ENCODE measurements at places on chromosomes 13 and 19. TPM values are rescaled to one million over a fixed set of nuclear protein-coding genes. Genes with fewer than 3 reads are reported as not detected.
A peak's percentile ranks its signal among the peaks of the same experiment; 100 is the strongest.

Gene CCDC169
- 5.1 TPM for polyA plus RNA-seq

Gene PSG7
- not detected for polyA plus RNA-seq

Gene DLL3
- polyA plus RNA-seq, result 0.96 TPM

Gene ZNF555
- 15.1 TPM for polyA plus RNA-seq

Gene KLK15
- not detected for polyA plus RNA-seq

Gene KIR2DL1
- polyA plus RNA-seq, result not detected

Gene AMER2
- 0.31 TPM for polyA plus RNA-seq

Gene FFAR2
- polyA plus RNA-seq, result 0.41 TPM

Gene EXOC3L2
- polyA plus RNA-seq, result 13.7 TPM

Gene CEACAM1
- 17.6 TPM for polyA plus RNA-seq

DNA sequence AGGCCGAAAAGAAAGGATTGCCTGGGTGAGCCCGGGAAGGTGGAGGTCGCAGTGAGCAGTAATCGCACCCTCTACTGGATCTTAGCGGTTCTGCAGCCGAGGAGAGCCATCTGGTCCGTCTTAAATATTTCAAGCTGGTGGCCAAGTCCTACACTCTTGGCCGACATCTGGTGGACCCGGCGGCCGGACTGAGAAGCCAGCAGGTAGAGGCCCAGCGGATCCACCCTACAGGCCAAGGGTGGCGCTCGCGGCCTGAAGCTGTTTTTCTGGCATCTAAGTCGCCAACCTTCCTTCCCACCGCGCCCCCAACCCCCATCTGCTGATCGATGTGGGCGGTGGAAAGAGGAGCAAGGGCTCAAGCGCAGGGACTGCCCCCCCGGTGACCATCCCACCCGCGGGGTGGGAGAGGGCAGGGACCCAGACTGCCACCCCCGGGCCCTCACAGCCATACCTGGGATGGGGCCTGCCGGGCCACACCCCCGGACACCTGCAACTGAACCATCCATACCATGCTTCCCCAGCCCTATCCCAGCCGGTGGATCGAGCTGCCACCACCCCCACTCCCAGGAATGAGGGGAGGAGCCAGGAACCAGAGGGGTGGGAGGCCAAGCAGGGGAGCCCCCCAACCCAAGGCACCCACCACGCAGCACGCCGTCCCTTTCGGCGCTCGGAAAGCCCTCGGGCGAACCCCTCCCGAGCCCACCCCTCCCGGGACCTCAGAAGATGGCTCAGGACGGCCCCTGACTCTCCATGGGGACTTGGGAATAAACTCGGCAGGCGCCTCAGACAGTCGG is 46.3 kb upstream of the ZNF730 start:
- DNase-seq, result peak; percentile 69

DNA sequence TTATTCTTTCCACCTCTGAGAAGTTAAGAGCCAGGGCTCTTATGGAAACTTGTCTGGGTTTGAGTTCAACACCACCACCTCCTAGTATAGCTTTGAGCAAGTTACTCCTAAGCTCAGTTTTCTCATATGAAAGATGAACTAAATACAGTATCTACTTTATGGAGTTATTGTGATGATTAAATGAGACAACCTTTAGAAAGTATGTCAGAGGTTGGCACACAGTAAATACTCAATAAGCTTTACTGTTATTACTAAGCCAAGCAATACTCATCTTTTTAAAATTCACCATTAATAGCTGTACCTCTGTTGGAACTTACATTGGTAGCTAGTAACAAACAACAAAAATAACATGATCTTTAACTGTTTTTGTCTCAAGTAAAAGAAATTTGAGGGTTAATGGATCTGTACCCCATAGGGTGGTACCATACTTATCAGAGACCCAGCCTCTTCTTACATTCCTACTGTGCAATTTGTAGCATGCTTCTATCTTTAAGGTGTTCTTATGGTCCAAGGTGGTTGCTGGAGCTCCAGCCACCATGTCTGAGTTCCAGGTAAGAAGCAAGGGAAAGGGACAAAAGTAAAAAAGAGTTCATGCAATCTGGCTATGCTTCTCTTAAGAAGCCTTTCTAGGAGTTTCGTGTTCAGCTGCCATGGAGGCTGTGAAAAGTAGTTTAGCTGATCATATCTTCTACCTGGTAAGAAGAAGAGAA is 24.1 kb upstream of the NDFIP2 start:
- DNase-seq, result no peak

DNA sequence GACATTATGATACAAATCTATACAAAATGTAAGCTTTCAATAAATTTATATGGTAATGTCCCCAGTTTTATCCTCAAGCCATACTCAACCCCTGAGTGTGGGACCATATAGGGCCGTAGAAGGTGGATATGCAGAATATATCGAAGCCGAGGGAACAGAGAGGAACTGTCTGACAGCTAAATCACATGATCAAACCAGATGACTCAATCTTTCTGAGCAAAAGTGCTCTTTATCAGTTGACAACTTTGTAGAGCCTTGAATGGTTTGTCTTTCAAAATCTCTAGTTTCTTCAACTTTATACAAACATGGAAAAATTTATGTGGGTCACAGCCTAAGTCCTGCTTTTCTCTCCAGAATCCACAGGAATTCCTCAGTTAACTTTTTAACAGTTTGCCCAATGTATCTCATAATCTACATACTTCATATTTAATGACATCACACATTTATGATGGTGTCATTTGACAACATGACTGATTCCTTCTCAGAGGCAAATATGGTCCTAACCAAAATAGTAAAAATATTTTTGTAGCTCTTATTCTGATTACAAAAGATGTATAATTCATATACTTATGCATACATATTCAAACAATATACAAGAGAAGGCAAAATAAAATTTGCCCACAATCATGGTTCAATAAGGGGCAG is 673.0 kb upstream of the GPC6 start:
- no peak for DNase-seq

- no peak for DNase-seq
Observed at GRCh38 chr19:28213470-28214082, 999.4 kb downstream of the UQCRFS1 start.

GRCh38 chr19:49983645-49984229 is 22.8 kb upstream of the SIGLEC11 start:
- DNase-seq, result peak; percentile 15

GRCh38 chr13:111876506-111876905 is 190.4 kb upstream of the SOX1 start:
- DNase-seq, result no peak

GRCh38 chr19:33676999-33677665 is 55.4 kb downstream of the CHST8 start:
- no peak for DNase-seq

- DNase-seq, result no peak
Observed at GRCh38 chr13:51500687-51501086, 47.9 kb upstream of the INTS6 start.

- no peak for DNase-seq
Observed at GRCh38 chr13:31826521-31826920, 87.2 kb downstream of the RXFP2 start.

DNA sequence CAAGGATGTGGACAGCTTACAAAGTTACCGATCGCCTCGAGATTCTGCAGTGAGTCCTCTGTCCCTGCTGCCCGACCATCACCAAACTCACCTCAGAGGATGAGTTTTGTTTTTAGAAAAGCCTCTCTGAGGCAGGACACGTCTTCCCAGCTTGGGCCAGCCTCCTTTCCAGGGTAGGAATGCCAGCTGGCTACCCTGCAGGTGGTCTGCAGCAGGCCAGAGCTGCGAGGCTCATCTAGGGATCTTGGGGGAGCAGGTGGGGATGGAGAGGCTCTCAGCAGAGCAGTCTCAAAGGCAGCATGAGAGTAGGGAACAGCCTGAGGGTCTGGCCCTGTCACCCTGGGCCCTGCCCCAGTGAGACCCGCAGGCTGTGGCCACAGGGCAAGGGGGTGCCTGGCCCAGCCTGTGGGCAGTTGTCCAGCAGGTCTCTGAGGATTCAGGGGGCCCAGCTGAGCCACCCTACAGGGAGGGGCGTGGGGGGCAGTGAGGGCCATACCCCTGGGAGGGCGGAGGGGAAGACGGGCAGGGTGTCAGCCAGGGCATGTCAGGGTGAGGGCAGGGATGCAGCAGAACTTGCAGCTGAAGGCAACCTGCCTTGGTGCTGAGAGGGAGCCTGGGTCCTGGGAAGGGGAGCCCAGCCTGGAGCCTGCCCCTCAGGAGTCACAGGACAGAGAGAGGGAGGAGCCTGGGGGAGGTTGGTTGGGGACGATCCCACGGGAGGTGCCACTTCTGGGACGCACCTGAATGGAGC is 57.3 kb upstream of the TPM4 start:
- no peak for DNase-seq

DNA sequence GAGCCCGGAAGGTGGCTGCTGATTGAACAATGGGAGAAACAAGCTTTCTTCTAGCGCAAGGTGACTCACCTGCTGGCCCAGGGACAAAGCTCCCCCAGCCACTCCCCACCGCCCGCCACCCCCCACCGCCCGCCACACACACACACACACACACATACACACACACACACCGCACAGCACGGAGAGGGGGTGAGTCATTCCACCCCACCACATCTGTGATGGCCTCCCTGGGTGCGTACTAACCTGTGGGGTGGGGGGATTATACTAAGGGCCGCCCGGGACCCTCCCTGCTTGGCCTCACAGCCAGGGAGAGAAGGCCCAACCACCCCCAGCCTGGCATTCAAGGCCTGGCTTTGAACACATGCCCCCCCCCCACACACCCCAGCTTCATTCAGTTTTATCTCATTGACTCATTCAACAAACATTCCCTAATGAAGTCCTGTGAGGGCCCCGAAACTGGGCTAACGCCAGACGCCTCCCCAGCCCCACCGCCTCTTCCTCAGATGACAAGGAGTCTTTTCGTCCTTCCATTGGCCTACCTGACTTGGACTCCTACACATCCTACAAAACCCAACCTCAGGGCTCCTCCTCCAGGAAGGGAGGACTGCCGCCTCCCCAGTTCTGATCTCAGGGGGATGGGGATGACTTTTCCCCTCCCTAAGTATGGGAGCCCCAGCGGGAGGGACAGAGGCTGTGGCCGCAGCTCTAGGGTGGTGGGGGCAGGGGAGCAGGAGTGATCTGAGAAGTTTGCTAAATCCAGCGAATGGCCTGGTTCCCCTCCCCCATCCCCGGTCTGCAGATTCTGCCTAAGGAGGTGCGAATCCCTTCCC is 5.8 kb upstream of the ONECUT3 start:
- no peak for DNase-seq

DNA sequence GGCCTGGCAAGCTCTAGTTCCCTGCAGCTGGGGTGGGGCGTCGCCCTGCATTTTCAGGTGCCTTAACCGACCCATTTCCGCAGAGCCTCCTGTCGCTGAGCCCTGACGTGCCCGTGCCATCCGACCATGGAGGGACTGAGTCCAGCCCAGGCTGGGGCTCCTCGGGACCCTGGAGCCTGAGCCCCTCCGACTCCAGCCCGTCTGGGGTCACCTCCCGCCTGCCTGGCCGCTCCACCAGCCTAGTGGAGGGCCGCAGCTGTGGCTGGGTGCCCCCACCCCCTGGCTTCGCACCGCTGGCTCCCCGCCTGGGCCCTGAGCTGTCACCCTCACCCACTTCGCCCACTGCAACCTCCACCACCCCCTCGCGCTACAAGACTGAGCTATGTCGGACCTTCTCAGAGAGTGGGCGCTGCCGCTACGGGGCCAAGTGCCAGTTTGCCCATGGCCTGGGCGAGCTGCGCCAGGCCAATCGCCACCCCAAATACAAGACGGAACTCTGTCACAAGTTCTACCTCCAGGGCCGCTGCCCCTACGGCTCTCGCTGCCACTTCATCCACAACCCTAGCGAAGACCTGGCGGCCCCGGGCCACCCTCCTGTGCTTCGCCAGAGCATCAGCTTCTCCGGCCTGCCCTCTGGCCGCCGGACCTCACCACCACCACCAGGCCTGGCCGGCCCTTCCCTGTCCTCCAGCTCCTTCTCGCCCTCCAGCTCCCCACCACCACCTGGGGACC is 1.2 kb downstream of the ZFP36 start:
- DNase-seq, result peak; percentile 22

DNA sequence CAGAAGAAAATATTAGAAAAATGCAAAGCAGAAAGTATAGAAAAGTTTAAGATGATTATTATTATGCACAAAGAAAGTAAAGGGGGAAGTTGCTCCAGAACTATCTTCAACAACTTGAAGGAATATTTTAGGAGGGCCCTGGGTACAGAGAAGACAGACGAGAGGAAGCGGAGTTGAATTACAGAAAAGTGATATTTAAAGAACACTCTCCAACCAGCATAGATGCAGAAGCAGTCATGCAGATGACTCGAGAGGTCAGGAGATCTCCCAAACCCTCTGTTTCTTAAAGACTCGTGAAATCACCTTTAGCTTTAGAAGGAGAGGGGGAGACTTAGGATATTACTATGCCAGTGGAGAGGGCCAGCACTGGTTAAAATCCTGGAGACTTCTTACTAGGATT is 8.5 kb upstream of the SHISA2 start:
- no peak for DNase-seq

DNA sequence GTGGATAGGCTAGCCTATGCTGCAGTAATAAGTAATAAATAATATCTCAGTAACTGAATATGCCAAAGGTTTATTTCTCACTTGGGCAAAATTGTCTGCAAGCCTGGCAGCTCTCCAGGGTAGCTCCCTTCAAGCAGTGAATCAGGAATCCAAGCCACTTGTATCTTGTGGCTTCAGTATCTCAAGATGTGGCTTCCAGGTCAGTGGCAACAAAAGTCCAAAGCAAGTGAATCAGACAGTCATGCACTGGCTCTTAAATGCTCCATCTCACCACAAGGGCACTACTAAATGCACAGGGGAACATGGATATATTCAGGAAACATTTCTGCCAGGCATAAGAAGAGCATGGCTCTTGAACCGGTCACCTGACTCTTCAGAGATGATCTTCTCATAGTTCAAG is 126.3 kb downstream of the KCTD12 start:
- DNase-seq, result no peak

DNA sequence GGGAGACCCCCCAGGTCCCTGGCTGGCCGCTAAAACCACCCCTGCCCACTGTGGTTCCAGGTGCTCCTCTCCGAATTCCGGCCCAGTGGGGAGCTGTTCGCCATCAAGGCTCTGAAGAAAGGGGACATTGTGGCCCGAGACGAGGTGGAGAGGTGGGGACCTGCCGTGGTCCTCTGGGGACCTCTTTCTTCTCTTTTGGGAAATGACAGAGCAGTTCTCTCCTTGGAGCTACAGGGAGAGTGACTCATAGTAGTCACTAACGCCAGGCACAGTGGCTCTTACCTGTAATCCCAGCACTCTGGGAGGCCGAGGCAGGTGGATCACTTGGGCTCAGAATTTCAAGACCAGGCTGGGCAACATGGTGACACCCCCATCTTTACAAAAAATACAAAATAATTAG is 7.3 kb downstream of the PTGER1 start:
- no peak for DNase-seq

- DNase-seq, result no peak
Observed at GRCh38 chr13:29888306-29888705, 37.9 kb upstream of the UBL3 start.

GRCh38 chr19:29965492-29965891 is 23.5 kb downstream of the URI1 start:
- no peak for DNase-seq

All from renal pelvis (tissue), 12 donors.